ENCODE measurements at places on chromosomes 7 and 10. TPM values are rescaled to one million over a fixed set of nuclear protein-coding genes. Genes with fewer than 3 reads are reported as not detected.

- DNase-seq = no peak
Measured at GRCh38 chr7:7861211-7861633, 107.4 kb upstream of the GLCCI1 start.

DNA sequence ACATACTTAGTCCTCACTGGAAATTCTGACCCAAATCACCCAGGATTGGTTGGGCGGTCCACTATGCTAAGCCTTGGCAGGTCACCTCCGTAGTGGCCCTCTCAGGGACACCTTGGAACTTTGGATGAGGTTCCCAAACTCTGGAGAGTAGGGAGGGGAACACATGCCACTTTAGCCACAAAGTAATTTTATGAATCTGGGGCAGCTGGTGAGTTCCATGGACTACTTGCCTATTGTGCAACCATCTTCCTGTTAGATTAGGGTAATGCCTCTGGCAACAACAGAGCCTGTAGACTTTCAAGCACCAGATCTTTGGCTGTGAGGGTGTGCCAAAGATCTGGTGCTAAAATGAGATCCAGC lies 77.7 kb downstream of the ITGB8 start:
- peak; percentile 22 for DNase-seq

Gene NPTX2
- total RNA-seq = 2.3 TPM

DNA sequence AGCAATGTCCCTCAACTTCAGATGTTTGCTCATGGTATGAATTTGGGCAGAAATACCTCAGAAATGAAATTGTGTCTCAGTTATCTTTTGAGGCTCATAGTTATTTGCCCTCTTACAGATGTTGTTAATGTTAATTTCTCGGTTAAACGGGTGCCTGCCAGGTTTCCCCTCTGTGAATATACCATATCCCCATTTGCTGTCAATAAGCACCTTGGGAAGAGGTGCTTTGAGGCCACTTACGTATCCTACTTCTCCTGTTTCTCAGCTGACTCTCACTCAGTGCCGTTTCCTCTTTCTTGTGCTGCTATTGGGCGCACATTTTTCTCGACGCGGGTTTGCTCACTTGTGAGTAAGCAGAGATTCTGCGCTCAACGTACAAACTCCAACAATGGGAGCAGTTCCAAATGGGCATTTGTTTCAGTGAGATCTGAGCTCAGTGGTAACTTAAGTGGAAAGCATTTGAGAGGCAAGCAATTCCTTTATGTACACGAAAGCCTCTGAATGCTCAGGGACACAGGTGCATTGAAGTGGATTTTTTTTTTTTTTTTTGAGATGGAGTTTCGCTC lies 34.8 kb upstream of the JAKMIP3 start:
- no peak for DNase-seq

Gene LLCFC1
- not detected for total RNA-seq
